ENCODE measurements at places on chromosomes 16 and 17.

DNA sequence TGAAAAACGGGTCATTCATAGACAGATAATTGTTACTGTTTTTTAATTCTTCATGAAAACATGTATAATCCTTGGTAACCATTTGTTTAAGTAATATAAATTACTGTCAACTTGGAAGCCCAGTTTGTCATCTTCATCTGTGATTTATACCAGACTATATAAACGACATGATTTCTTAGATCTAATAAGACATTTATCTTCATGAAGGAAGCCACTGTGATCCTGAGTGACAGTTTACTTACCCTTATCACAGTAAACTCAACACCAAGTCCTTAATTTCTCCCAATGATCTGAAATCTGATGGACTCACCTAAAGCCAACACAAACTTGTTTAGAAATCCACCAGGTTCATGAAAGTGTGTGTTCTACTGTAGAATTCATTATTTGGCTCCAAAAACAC, 91.3 kb downstream of the SKAP1 start:
- no peak for DNase-seq

- no peak for DNase-seq
Observed at GRCh38 chr16:87384162-87384874, 742 bp upstream of the FBXO31 start.

DNA sequence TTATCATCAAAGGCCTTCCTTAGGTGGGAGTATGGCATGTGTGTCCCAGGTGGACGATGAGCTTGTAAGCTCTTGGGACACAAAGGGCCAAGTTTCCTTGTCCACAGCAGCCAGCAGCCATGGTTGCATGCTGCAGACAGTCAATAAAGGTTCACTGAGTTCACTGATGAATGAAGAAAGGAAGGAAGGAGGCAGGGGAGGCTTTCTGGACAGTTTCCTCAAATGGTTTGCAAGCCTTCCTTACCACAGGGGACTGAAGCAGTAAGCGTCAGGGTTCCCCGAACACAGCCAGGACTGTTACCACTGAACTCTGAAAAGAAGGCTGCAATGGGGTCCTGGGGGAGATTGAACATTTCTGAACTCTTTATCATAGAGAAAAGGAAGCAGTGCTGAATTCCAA, 111.1 kb downstream of the GAS7 start:
- DNase-seq = no peak

DNA sequence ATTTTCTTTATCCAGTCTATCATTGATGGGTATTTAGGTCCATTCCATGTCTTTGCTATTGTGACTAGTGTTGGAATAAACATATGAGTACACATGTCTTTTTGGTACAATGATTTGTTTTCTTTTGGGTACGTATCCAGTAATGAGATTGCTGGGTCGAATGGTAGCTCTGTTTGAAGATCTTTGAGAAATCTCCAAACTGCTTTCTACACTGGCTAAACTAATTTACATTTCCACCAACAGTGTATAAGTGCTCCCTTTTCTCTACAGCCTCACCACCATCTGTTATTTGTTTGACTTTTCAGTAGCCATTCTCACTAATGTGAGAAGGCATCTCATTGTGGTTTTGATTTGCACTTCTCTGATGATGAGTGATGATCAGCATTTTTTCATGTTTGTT, 103.7 kb downstream of the GOSR1 start:
- DNase-seq = no peak

DNA sequence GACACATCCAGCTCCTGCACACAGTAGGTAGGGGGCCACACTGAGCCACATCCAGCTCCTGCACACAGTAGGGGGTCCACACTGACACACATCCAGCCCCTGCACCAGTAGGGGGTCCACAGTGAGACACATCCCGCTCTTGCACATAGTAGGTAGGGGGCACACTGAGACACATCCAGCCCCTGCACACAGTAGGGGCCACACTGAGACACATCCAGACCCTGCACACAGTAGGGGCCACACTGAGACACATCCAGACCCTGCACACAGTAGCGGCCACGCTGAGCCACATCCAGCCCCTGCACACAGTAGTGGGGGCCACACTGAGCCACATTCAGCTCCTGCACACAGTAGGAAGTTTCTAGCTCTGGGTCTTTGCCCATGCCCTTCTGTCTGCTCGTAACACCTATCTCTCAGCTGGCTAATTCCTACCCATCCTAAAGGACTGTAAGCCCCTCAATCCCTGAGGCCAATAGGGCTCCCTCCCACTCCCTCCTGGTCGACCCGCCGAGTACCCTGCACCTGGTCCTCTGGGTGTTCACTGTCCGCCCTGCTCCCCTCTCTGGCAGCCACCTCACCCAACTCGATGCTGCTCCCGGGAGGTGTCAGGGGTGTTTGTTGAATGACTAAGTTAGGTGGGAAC, 9.4 kb upstream of the ATP2A3 start:
- DNase-seq = no peak

- peak; percentile 99 for DNase-seq
Observed at GRCh38 chr17:67717624-67718324, at the start of gene NOL11. Gene NOL11 (plus strand): TSS chr17:67717936. CDS start chr17:67717948, 12 bp downstream.

GRCh38 chr17:47757386-47757785, 24.4 kb downstream of the TBX21 start:
- no peak for DNase-seq

DNA sequence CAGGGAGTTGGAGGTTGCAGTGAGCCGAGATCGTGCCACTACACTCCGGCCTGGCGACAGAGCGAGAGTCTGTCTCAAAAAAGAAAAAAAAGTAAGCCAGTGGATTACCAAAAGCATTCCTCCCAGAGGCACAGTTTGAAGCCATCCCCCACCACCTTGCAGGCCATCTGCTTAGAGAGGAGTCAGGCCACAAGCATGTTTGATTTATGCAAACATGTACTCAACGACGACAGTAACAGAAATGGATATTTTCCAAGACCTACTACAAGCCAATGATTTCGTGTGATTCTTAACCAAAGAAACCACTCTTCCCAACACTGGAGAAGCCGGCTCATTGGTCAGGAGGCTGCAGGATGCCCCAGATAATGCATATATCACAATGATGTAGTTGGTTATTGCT, 34.8 kb downstream of the MYH13 start:
- DNase-seq = no peak

- DNase-seq = no peak
Observed at GRCh38 chr16:50719401-50720337, 22.2 kb upstream of the CYLD start.

- DNase-seq = no peak
Observed at GRCh38 chr16:58883131-58883530, 149.0 kb upstream of the GOT2 start.

- DNase-seq = no peak
Observed at GRCh38 chr17:39867880-39868553, at the start of gene ZPBP2. Gene ZPBP2 (plus strand): TSS chr17:39868202. CDS start chr17:39868355, 153 bp downstream.
